ENCODE measurements at places on chromosomes 4 and X.

GRCh38 chr4:40196724-40197281, at the start of gene RHOH:
Gene RHOH, plus strand, starts transcription at chr4:40197031. Its CDS starts 46,356 bp downstream, at chr4:40243387.
- H3K27me3 ChIP-seq: no peaks in the 10 kb centered on the region
- H3K4me3 ChIP-seq: peak within 1 kb of the TSS; percentile 96
- DNase-seq: peak; percentile 91
- H3K36me3 ChIP-seq: peaks cover 30% of the 10 kb centered on the region
- peak within 1 kb of the TSS; percentile 94 for H3K27ac ChIP-seq

- no peak overlapping the region for H3K27ac ChIP-seq
- no peak for DNase-seq
- peaks cover 17% of the 10 kb centered on the region for H3K4me1 ChIP-seq
- H3K4me3 ChIP-seq: no peak overlapping the region
These were observed 50.8 kb upstream of the STIM2 start for GRCh38 chr4:26809811-26810210.

GRCh38 chr4:79827283-79827682, 245.7 kb downstream of the ANTXR2 start:
- no peak overlapping the region for H3K27ac ChIP-seq
- DNase-seq: no peak
- H3K36me3 ChIP-seq: no peaks in the 10 kb centered on the region
- no peaks in the 10 kb centered on the region for H3K4me1 ChIP-seq

DNA sequence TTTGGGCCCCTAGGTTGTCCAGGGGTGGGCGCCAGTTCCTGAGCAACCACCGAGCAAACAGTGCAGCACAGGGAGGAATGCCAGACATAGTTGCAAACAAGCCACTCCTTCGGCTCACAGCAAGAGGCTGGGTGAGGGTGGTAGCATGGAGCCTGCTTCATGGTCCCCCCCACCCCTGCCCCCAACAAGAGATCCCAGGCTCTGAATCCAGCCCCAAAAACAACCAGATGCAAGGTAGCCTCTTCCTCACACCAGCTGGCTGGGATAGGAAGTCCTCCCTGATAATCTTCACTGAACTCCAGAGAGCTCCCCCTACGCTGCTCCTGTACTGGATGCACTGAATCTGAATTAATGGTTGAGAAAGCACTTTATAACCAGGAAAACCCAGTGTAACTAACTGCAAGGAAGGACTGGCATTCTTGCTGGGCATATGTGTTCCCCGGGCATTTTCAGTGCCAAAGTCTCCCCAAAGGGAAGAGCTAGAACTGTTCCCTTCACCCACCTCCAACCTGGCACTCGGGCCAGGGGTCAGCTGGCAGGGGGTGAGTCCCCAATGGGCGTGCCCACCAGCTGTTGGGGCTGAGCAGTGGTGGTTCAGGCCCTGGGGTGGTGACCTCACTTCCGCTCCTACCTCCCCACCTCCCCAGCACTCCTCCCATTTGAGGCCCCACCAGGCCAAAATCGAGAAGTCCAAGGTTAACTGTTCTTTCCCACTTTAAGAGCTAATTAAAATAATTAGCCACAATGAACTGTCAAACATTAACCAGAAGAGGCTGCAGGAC, 1.5 kb downstream of the ELF4 start:
- H3K4me1 ChIP-seq: peaks cover 54% of the 10 kb centered on the region

- DNase-seq: no peak
- no peak overlapping the region for H3K4me3 ChIP-seq
- peaks cover 4% of the 10 kb centered on the region for H3K4me1 ChIP-seq
- H3K36me3 ChIP-seq: no peaks in the 10 kb centered on the region
- no peak overlapping the region for H3K27ac ChIP-seq
These were observed 359.2 kb downstream of the FBXW7 start for GRCh38 chr4:152176627-152177214.

Measured in naive thymus-derived CD8-positive, alpha-beta T cell (primary cell).